ENCODE measurements at places on chromosomes 6 and 20.

GRCh38 chr6:170100046-170100445 is 190.8 kb downstream of the DLL1 start:
- DNase-seq, result no peak

DNA sequence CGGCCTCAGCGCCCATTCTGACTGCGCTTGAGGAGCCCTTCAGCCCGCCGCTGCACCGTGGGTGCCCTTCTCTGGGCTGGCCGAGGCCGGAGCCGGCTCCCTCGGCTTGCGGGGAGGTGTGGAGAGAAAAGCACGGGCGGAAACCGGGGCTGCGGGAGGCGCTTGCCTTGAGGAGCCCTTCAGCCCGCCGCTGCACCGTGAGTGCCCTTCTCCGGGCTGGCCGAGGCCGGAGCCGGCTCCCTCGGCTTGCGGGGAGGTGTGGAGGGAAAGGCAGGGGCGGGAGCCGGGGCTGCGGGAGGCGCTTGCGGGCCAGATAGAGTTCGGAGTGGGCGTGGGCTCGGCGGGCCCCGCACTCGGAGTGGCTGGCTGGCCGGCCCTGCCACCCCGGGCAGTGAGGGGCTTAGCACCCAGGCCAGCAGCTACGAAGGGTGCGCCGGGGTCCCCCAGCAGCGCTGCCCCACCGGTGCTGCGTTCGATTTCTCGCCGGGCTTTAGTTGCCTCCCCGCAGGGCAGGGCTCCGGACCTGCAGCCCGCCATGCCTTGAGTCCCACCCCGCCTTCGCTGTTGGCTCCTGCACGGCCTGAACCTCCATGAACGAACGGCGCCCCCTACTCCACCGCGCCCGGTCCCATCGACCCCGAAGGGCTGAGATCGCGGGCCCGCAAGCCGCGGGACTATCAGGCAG is 45.7 kb upstream of the MCUR1 start:
- DNase-seq, result no peak

GRCh38 chr20:7975851-7976414 is 35.7 kb upstream of the HAO1 start:
- DNase-seq, result no peak

GRCh38 chr20:15618110-15618509 is 955.1 kb downstream of the KIF16B start:
- no peak for DNase-seq

DNA sequence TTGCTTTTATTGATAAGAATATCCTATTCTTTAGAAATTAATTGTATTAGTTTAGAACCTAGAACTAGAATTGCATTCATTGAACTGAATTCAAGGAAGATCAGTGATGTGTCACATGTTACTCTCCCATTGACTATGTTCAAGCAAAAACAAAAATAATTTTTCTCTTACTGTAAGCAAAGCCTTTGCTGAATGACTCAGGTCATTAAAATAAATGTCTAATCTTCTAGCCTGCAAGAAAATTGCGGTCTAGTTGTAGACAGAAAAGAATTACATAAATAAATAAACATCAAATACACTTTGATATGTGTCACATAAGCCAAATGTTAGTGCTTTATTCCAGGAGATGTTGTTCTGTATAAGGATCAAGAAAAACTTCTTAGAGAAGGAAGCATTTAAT is 387.9 kb downstream of the ADGRB3 start:
- DNase-seq, result no peak

DNA sequence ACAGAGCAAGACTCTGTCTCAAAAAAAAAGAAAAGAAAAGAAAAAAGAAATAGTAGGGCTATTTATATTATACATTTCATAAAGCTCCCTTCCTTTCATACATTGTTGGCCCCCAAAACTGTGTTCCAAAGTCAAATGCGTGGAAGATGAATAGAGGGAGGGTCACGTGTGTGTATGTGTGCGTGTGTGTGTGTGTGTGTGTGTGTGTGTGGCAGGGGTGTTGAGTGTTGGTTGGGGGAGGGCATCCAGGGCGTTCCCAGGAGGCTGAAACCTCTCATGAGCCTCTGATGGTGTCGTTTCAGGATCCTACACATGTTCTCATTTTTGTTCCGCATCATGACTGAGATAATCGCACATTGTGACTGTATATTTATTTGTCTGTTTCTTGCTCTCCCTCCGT is 7.8 kb upstream of the BPIFB1 start:
- no peak for DNase-seq

GRCh38 chr20:61558726-61559125 is 306.7 kb downstream of the CDH4 start:
- DNase-seq, result no peak

DNA sequence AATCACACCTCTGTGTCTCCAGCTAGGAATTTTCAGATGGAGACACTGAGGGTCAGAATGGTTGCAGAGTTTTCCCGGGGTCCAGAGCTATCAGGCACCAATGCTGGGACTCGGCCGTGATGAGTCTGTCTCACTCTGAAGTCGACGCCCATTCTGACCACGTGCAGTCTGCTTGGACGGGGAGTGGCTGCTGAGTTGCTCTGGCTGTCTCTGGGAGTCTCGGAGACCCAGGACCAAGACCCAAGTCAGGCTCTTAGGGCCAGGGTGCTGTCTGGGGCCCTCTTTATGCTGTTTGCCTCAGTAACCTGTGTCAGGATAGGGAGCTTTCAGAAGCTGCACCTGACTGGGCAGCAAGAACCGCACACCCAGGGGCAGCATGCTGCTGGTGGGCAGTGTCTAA is 4.6 kb downstream of the IP6K3 start:
- DNase-seq, result no peak

GRCh38 chr6:25193460-25194171 is 85.6 kb upstream of the CARMIL1 start:
- no peak for DNase-seq

All from esophagus squamous epithelium (tissue), 5 donors.